Putamen (tissue), 1 donor: ENCODE measurements at places on chromosomes 7 and 10.
A peak's percentile ranks its signal among the peaks of the same experiment; 100 is the strongest.

- DNase-seq: no peak
These were observed 215.4 kb downstream of the COBL start for GRCh38 chr7:51101111-51101757.

DNA sequence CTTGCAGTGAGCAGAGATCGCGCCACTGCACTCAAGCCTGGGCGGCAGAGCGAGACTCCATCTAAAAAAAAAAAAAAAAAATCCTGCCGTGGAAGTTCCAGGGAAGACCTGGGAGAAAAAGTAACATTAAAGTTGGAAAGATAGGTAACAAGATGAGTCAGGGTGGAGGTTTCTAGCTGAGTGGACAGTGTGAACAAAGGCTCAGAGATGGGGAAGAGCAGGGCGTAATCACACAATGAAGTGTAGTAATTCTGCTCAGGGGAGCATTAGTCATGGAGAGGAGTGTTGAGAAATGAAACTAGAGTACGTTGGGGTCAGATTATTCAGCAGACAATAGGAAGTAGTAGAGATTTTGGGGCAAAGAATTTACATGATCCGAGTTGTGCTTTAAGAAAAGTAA lies 21.6 kb upstream of the WASL start:
- DNase-seq: no peak

GRCh38 chr7:65975814-65976445 lies 6.1 kb downstream of the GUSB start:
- DNase-seq: no peak

- DNase-seq: no peak
These were observed 196.0 kb upstream of the GRB10 start for GRCh38 chr7:50978633-50979215.

DNA sequence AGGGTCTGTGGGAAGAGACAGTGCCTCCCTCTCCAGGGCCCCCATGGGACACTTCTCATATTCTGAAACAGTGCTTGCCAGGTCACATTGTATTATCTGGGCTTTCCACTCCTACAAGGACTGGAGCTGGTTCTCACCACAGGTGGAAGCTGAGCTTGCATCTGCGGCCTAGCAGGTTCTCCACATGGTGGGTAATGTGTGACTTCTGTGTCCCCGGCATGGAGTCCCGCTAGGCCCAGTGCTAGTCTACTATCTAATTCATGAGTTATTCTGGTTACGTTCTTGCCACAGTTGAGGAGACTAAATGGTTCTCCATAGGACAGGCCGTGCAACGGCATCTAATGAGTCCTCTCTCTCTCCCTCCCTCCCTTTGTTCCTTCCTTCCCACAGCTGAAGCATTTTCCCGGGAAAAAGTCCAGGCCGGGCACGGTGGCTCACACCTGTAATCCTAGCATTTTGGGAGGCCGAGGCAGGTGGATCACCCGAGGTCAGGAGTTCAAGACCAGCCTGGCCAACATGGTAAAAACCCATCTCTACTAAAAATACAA lies 27.7 kb downstream of the PRLHR start:
- no peak for DNase-seq

DNA sequence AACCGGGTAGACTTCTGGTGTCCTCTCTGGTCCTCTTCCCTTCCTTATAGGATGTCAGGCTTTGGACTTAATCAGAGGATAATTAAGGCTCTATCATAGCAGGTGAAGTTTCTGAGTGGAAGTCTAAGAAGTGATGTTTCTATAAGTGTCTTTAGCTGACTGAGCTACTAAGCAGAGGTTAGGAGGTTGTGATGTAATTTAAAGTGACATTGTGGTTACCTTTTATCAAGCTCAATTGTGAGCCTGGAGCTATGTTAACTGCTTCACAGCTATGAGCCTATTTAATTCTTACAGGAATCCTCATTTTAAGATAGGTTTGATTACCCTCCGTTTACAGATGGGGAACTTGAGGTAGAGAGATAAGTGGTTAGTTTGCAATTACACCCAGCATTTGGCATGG lies 365.1 kb downstream of the AUTS2 start:
- DNase-seq: no peak

- DNase-seq: no peak
These were observed 140.1 kb downstream of the CPEB3 start for GRCh38 chr10:92150823-92151222.

DNA sequence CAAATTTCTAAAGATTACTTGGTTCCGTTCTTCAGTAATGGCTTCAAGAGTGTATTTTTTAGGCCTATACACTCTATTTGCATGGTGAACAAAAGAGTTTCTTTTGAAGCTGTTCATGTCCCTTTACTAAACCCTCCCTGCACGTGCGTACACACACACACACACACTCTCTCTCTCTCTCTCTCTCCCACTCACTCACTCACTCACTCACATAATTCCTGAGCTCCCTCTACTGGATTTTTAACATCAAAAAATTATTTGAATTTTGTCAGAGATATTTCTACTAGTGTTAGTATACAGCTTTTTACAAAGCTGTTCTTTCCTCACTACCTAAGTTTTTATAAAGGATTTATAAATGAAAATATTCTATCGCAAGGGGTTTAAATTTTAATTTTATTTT lies 85.9 kb downstream of the UBE3C start:
- peak; percentile 24 for DNase-seq

DNA sequence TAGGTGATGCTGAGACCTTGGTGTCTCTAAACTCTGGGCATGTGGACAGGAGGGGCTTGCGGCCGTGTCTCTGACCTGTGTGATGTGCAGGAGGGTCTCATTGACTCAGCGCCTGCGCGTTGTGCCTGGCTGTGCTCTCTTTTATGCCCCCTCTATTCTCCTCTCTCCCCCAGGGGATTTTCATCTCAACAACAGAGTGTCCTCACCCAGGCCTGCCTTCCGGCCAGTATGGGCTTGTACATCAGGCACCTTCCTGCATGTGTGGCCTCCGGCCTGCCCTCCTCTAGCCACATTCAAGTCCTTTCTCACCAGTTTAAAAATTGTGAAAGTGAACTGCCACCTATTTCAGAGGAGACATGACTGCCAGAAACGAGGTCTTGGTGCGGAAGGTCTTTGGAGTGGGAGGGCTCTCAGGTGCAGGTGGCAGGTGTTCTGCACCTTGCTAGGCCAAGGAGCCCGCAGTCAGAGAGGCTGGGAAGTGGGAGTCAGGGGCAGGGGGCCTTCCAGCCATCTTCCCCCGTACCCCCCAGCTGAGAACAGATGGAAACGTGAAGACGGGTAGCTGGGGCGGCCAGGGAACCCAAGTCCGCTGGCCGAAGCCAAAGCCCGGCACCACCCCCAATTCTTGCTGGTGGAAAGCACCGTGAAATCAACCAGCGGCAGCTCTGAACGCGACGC lies 531 bp upstream of the INTS15 start:
- no peak for DNase-seq

DNA sequence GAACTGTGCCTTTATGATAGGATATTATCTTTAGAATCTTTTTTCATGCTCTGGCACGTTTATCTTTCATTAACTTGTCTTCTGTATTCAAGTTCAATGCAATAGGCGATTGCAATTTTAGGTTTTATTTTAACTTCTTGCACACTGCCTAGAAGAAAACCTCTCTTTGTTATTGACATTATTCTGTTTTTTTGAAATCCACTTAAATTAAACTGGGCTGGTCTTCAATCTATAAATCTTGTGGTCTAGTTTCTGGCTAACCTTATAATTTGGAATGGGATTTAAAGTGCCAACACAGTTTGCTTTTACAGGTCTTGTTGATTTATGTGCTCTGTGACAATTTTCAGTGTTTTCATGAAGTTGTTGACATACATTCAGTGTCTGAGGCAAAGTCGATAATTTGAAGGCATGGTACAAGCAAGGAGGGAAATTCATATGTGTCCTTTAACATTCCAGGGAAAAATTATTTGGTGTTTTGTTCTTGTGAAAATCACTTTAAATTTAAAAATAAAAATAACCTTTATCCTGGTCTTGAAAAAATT lies 240.9 kb downstream of the KIAA1217 start:
- no peak for DNase-seq

- DNase-seq: no peak
These were observed 119.6 kb downstream of the NPY start for GRCh38 chr7:24403557-24403956.

GRCh38 chr7:94883616-94884015 lies 23.8 kb upstream of the PPP1R9A start:
- no peak for DNase-seq

GRCh38 chr10:18364987-18365775 lies 225.0 kb downstream of the CACNB2 start:
- DNase-seq: no peak

GRCh38 chr7:925601-926000 lies 28.9 kb downstream of the ADAP1 start:
- DNase-seq: no peak

DNA sequence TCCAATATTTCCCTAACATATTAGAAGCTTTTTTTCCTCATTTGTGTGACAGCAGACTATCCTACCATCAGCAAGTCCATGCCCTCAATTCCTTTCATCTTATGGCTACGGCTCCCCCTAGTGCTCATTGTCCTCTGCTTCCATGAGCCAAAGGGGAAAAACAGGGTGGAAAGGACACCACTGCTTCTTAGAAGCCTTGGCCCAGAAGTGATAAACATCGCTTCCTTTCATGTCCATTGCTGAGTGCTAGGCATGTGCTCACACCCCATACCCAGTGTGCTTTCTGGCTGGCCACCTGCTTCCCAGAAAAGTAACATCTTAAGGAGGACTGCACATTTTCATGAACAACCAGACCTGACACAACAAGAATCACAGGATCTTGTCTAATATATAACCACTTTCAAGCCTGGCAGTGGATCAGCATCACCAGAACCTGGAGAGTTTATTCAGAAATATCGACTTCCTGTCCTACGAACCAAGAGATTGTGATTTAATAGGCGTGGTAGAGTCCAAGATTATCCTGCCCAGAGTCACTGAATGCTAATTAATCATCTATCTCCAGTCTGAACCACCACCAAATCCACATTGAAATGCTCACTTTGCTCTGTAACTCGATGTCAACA lies 650.5 kb upstream of the SORCS1 start:
- DNase-seq: peak; percentile 45

DNA sequence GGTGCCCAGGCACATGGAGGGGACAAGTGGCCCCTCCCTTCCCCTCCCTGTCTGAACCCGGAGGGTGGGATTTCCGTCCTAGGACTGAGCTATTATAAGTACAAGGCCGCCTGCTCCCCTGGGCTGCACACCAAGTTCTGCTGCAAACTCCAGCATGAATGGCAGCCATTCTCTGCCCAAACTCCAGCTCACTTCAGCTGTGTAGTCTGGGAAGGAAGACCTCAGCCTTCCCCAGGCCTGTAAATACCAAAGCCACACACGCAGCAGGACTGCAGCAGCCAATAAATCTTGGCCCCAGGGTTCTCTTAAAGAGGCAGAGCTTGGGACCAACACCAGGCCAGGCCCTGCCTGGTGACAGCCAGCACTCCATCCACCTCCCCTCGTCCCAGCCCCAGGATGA lies 291.3 kb upstream of the ZMIZ1 start:
- DNase-seq: peak; percentile 88

- no peak for DNase-seq
These were observed 35.0 kb downstream of the SRI start for GRCh38 chr7:88184848-88185304.

- DNase-seq: peak; percentile 75
These were observed 5.5 kb upstream of the LZTS2 start for GRCh38 chr10:100993986-100994708.

DNA sequence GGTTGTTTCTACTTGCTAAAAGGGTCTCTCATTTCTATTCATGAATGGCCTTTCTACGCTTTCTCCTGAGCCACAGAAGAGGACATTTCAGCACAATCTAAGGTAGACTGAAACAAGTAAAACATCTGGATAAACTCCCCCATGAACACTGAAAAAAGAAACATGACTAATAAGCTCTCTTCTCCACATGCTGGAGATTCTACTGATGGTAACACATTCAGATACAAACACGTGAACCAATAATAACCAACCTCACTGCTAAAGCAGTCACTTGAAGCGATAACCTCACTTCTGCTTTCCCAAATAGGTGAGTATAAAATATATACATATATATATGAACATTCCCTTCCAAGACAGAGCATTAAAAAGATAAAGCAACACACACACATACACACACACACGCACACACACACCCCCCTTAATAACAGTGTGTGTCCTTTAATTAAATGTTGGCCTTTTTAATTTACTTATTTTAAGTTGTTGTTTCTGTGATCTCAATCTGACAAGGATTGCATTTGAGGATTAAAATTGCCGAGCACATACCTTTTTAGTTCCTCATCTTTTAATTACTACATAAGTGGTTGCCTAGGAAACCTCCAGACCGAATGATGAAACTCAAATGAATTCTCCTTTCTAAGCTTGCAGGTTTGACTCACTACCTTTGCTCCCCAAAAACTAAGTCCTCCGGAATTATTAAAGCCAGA lies 292.4 kb upstream of the KLF14 start:
- DNase-seq: no peak

- DNase-seq: no peak
These were observed 69.6 kb upstream of the PDCD4 start for GRCh38 chr10:110802090-110802489.

- no peak for DNase-seq
These were observed 152.4 kb downstream of the GALNT11 start for GRCh38 chr7:152177681-152178404.

DNA sequence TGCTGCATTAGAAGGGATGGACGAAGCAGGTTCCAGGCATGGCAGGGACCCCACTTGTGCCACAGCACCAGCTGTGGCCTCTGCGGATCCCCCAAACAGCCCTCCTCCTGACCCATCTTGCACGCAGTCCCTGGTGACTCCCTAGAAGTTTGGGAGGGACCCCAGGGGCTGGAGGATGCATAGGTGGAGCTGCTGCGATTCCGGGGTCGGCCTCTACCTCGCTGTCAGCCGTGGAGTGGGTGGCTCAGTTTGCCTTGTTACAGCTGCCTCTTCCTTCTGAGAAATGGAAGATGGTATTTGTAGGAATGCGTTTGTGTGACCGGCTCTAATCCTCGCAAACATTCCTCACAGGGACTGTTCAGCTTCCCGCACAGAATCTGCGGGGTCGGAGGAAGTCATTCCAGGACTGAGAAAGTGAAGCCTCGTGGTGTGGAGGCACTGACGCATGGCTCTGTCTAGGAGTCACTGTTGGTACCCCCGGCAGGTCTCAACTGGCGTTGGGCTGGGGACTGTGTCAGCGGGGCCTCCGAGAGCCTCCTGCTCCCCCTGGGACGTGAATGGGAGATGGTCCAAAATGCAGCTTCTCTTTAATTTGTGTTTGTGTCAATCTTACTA lies 17.5 kb downstream of the PWWP2B start:
- no peak for DNase-seq

- no peak for DNase-seq
These were observed 26.4 kb upstream of the KCNMA1 start for GRCh38 chr10:77664008-77664407.

GRCh38 chr7:127831318-127832219 lies 179.6 kb downstream of the SND1 start:
- no peak for DNase-seq
